ENCODE measurements at places on chromosomes 3 and 15.
A peak's percentile ranks its signal among the peaks of the same experiment; 100 is the strongest.

- peak; percentile 2 for DNase-seq
Observed at GRCh38 chr3:176159796-176160195, 1037.5 kb downstream of the TBL1XR1 start.

GRCh38 chr3:52128118-52128683, 26.0 kb downstream of the POC1A start:
- no peak for DNase-seq

DNA sequence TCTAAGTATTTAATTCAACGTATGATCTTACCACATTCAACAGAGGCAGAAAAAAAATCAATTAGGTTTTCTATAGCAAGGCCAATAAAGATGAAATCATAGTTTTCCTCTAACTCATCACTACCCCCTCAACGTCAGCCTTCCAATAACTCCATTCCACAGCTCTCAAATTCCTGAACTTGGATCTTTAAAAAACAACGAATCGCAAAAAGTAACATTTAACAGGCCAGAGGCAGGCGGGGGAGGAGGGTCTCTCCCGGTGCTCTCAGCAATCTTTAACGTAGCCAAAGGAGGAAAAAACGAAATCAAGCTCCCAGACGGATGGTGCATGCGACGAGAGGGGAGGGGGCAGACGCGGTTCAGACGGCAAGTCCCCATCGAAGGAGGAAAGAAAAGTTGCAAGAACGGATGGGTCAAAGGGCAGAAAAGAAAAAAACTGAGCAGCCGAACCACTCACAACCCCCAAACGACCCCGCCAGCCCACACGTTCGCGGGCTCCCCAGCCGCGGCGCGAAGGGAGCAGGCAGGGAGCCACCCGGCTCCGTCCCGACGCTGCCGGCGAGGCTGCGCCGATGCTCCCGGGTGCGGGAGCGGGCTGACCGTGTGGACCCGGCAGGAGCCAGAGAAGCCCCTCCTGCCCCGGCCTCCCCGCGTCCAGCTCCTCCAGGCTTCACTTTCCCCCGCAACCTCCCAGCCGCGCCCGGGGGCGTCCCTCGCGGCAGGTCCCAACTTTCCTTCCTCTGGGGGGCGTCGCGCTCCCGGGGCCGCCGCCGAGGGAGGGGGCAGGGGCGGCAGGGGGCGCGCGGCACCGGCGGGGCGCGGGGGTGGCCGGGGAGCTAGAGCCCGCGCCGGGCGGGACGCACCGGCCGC, 703 bp downstream of the PEAK1 start:
- peak; percentile 60 for DNase-seq

DNA sequence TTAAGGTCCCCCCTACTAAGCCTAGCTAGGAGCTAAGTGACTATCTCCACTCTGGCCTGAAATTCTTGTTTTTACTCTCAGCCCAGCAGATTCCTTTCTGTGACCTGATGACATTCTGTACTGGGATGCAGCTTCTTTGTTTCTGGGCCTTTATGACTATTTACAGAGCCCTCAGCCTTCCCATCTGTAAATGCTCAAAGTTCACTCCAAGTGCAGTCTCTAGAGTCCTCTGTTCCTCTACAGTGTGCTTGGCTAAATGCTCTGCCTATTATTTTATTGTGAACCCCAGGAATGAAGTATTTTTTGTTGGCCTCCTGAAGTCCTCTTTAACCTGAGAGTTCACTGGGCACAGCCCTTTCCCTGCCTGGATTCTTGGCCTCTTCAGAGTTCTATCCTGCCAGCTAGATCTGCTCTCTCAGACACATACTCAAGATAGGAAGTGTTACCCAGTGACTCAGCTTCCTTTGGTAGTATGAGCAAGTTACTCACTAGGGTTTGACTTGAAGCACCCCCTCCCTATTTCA, 278.1 kb upstream of the P2RY1 start:
- DNase-seq: peak; percentile 67

DNA sequence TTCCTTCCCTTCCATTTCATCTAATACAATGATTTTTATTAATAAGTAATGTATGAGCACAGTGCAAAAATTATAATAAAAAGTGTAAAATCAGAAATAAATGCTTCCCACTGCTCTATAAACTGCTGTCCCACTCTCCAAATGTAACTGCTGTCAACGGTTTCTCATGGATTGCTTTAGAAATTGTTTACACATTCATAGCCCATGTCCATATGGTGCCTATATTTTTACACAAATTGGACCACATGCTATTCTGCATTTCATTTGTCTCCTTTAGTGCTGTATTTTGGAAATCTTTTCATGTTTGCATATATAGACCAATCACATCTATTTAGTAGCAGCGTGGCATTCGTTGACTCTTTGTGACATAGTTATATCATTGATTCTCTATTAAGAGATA, 164.7 kb upstream of the SLCO3A1 start:
- DNase-seq: no peak

DNA sequence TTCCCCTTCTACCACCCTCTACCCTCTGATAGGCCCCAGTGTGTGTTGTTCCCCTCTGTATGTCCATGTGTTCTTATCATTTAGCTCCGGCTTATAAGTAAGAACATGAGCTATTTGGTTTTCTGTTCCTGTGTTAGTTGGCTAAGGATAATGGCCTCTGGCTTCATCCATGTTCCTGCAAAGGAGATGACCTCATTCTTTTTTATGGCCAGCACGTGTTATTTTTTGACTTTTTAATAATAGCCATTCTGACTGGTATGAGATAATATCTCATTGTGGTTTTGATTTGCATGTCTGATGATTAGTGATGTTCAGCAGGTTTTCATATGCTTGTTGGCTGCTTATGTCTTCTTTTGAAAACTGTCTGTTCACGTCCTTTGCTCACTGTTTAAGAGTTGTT, 63.1 kb upstream of the NPHP3 start:
- no peak for DNase-seq

- DNase-seq: no peak
Observed at GRCh38 chr3:136008732-136009470, 43.4 kb downstream of the PPP2R3A start.

GRCh38 chr3:46442576-46443530, 21.9 kb downstream of the LTF start:
- peak; percentile 77 for DNase-seq

GRCh38 chr15:68792901-68793766, 27.6 kb downstream of the ANP32A start:
- DNase-seq: no peak

- no peak for DNase-seq
Observed at GRCh38 chr3:3765661-3766060, 33.6 kb upstream of the LRRN1 start.

DNA sequence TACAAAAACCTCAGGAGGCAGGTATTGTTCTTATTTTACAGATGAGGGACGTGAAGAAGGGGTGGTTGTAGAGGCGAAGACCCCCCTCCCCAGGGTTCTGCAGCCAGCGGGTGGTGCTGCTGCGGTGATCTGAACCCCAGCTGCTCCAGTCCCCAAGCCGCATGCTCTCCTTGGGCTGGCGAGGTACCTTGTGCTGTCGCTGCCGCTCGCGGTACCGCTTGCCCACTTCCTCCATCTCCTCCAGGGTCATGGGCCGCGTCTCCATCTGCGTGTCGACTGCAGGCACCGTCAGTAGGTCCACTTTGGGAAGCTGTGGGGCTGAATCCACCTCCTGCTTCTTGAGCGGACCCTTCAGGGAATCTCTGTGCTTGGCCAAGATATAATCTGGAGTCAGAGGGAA, 17.5 kb downstream of the EFCAB12 start:
- no peak for DNase-seq

- DNase-seq: no peak
Observed at GRCh38 chr3:164459521-164460151, 618.7 kb downstream of the SI start.

GRCh38 chr3:186917512-186918312, 12.6 kb upstream of the ST6GAL1 start:
- DNase-seq: no peak

DNA sequence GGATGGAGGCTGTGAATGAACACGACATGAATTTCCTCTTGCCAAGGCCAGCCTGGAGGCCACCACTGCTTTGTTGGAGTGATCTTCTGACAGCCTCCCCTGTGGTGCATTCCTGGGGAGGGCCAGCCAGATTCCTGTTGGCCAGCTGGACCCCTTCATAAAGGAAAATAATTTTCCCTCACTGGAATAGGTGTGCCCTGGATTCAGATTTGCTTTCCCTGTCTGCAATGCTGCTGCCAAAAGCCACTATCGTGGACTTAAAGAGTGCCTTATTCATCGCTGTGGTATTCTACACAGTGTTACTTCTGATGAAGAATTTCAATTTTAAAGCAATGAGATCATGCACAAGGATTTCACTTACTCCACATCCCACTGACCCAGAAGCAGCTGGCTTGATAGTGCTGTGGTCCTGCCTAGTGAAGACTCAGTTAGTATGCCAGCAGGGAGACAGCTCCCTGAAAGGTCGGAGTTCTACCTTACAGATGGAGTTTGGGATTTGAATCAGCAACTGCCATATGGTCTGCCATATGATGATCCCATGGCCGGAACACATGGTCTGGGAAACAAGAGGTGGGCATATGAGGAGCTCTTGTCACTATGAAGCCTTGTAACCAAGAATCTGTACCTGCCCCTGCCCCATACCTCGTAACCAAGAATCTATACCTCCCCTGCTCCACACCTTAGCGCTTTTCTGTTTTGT, 145.2 kb downstream of the KLF13 start:
- DNase-seq: no peak

GRCh38 chr3:101377796-101378195, 57.4 kb upstream of the IMPG2 start:
- no peak for DNase-seq

- no peak for DNase-seq
Observed at GRCh38 chr3:114406286-114406685, 112.5 kb downstream of the TIGIT start.

GRCh38 chr3:69683082-69683806, 56.0 kb upstream of the MITF start:
- no peak for DNase-seq

- DNase-seq: peak; percentile 17
Observed at GRCh38 chr3:66372681-66373350, 128.0 kb downstream of the LRIG1 start.

GRCh38 chr3:64717872-64718613, 30.2 kb upstream of the ADAMTS9 start:
- DNase-seq: no peak

- no peak for DNase-seq
Observed at GRCh38 chr3:13537909-13538296, 11.0 kb upstream of the FBLN2 start.

- DNase-seq: no peak
Observed at GRCh38 chr3:171676601-171677175, 133.6 kb downstream of the PLD1 start.

DNA sequence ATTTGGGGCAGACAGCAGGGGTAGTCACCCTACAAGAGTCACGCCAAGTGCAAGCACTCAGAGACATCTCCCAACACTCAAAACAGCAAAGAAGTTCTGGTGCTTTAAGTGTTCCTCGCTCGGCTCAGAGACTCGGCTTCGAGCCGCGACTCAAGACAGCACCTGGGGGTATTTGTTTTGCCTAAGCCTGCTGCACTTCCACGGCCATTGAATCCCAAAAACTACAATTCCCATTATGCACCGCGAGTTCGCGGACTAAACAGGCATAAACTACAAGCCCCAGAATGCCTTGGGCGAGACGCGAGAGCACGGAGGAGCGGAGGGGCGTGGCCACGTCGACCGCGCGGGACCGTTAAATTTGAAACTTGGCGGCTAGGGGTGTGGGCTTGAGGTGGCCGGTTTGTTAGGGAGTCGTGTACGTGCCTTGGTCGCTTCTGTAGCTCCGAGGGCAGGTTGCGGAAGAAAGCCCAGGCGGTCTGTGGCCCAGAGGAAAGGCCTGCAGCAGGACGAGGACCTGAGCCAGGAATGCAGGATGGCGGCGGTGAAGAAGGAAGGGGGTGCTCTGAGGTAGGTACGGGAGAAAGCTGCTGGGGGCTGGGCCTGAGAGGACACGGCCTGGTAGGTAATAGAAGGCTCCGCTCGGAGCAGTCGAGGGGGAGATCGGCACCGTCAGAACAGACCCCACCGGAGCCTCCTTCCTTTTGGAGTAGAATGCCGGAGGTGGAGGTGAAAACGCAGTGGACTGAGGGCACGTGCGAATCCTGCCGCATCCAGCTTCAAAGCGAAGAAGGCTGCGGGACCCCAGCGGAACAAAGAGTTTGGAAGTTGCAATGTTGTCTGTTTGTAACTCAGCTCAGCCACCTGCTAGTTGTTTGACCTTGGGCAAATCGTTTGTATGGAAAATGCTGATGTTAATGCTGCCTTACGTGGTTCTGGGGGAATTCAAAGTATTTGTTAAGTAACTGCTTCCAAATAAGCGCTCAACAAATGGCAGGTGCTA, at the start of gene BUB1B:
TSS of gene BUB1B (plus strand) at position 381 of the 1,000 bp plus-strand sequence. CDS start at position 533, 152 bp downstream.
- peak; percentile 94 for DNase-seq

GRCh38 chr15:97504031-97504792, 456.3 kb upstream of the ARRDC4 start:
- DNase-seq: no peak

- no peak for DNase-seq
Observed at GRCh38 chr3:38578081-38578475, 71.4 kb downstream of the SCN5A start.

DNA sequence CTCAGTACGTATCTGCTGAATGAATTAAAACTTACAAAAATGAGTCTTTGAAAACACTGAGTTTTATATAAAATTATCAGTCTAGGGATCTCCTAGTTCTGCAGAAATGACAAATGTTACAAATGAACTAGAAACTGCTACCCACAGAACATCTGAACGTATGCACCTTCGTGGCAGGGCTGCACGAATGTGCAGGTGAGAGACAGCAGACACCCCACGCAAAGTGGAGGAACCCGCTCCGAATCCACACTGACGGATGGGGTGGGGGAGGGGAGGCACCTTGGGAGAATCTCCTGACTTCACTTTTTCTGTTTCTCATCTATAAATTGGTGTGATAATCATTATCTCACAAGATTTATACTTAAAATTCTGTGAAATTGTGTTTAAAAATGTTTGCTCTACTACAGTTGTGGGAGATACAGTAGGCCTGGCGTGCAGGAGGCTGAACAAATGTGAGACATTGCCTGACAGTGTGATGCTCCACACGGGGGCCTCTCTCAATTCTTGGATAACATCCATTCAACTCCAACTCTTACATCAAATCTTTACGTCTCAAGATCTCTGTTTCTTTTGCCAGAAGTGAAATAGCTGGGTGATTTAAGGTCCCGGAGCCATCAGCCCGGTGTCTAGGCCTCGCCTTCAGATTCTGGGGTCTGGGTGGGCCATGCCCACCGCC, 86.9 kb downstream of the ATP10A start:
- DNase-seq: no peak

- DNase-seq: no peak
Observed at GRCh38 chr15:58983261-58983660, 4.2 kb upstream of the RNF111 start.

- DNase-seq: no peak
Observed at GRCh38 chr15:57079931-57080620, 161.6 kb downstream of the TCF12 start.
